SHP77 (cell line): ENCODE measurements at places on chromosomes 13 and 19.

DNA sequence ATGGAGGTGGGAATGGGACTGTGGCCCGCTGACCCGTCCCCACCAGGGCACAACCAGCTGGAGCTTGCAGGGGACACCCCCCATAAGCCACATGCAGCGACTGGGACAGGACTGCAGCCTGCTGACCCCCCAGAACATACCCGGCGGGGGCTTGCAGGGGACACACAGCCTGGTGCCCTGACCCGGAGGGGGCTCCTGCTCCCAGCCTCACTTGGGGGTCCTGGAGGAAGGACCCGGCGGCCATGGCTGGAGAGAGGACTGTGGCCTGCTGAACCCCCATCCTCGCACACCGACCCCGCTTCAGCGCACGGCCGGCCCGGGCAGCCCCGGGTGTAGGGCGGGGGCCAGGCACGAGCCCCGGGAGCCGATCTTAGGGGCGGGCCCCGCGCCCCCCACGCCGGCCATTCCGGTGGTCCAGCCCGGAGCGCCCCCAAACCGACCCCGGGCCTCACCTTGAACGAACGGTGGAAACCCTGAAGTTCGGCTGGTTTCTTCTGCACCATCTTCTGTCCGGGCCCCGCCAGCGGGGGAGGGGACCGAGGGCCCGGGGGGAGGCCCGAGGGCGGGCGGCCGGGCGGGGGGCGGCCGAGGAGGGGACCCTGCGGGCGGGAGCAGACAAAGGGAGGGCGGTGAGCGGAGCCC is 574 bp downstream of the MKNK2 start:
- DNase-seq, result no peak

GRCh38 chr13:38440666-38441065 is 91.0 kb downstream of the UFM1 start:
- no peak for DNase-seq

DNA sequence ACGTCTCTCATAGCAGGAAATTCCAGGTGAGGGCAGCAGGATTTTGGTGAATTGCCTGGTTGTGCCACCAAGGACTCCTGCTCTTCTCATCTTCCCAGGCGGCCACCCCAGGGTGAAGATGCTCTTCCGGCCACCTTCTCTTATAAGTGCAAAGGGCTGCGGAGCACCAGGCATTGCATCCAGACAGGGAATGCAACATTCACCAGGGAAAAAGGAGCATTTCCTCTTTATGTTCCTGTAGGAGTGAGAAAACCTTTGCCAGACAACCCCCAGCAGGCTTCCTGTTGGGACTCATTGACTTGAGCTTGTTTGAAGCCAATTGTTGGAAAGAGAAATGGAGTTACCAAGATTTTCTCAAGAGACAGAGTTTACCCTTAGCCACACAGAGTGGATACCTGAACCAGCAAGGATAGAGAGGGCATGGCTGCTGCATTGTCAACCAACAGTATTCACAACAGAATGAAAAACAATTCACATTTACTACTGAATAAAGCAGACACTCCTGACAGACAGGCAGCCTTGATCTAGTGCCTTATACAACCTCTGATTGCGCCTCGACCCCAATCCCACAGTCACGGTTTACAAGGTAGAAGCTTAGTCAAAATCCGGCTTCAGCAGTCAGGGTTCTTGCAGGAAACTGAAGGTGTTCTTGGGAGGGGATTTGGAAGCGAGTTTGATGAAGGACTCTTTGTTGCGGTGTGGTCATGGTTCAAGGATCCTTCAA is 1.8 kb upstream of the ATP11A start:
- DNase-seq, result no peak

DNA sequence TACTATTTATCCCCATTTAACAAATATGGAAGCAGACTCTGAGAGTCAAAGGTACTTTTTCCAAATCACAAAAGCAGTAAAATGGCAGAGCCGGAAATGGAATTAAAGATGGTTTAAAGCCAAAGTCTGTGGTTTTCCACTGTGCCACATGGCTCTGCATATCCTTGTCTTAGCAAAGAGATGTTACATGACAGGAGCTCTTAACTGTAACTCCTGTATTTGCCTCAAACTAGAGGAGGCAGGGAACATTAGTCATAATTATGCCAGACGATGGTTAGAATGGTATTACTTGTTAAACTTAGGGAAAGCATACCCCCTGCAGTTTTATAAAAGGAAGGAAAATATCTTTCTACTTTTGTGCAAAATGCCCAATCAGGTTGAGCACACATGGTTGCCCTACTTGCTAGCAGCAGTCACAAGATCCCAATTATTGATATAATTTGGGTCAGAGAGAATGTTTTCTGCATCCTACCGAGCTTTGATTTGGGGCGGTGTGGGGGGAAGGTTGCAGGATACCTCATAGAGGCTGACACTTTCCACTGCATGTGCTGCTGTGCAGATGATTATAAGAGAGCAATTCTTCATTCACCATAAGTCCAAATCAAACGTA is 42.0 kb upstream of the MAB21L1 start:
- no peak for DNase-seq

DNA sequence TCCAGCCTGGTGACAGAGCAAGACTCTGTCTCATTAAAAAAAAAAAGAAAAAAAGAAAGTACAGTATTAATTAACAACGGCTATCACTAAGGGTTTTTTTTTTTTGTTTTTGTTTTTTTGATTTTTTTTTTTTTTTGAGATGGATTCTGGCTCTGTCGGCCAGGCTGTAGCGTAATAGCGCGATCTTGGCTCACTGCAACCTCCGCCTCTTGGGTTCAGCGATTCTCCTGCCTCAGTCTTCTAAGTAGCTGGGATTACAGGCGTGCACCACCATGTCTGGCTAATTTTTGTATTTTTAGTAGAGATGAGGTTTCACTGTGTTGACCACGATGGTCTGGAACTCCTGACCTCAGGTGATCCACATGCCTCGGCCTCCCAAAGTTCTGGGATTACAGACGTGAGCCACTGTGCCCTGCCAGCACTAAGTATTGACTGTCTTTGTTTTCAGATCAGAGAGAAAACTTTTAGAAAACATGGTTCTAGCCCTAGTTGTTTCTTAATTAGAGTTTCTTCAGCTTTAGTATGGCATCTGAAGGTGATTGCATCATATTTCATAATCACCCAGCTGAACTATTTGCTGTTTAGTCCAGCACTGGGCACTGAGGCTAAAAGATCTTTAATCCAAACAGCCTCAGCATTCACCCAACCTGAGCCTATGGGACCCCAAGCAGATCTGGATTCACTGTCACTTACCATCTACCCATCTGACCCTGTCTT is 2.7 kb upstream of the GATAD2A start:
- no peak for DNase-seq

DNA sequence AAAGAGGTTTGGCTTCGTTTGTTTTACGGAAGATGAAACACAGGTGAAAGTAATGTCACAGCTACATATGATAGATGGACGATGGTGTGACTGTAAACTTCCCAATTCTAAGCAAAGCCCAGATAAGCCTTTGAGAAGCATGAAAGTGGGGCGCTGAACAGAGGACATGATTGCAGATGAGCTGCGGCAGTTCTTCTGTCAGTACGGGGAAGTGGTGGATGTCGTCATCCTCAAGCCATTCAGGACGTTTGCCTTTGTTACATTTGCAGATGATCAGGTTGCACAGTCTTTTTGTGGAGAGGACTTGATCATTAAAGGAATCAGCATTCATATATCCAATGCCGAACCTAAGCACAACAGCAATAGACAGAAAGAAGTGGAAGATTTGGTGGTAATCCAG is 111.5 kb upstream of the DIAPH3 start:
- DNase-seq, result no peak

DNA sequence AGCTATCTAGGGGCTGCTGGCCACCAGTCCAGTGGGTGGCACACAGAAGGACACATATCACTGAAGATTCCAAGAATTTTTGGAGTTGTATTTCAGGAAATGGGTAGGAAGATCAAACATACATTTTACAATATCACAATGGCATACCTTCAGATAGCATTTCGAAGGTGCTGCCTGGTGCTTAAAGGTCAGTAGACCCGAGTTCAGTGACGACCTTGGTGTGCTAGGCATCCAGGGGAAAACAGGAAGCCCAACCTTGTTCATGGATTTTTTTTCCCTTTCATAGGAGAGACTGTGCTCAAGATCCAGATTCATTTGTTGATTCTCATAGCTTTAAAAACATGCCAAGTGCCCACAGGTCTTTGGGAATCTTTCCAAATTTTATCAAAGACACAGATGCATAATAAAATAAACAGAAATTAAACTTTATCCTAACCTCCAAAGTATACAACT is 51.0 kb upstream of the RCBTB2 start:
- DNase-seq, result no peak
